ENCODE measurements at places on chromosomes 7 and 10.

DNA sequence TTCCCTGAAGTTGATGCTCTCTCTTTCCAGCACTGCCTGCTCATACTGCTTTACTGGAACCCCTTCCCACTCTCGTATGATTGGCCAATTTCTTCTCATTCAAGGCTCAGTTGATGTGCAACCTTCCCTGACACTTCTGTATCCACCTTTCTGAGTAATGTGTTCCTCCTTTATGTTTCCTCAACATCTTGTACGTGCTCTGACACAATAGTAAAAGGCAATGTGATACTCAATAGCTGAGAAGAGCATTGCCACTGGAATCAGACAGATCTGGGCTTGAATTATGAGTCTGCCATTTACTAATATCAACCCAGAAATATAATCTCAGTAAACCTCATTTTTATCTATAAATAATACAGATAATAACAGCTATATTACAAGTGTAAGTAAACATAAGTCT lies 34.7 kb downstream of the ARL4A start:
- no peak for DNase-seq

- no peak for DNase-seq
Measured at GRCh38 chr7:121847041-121847440, 25.9 kb upstream of the PTPRZ1 start.

DNA sequence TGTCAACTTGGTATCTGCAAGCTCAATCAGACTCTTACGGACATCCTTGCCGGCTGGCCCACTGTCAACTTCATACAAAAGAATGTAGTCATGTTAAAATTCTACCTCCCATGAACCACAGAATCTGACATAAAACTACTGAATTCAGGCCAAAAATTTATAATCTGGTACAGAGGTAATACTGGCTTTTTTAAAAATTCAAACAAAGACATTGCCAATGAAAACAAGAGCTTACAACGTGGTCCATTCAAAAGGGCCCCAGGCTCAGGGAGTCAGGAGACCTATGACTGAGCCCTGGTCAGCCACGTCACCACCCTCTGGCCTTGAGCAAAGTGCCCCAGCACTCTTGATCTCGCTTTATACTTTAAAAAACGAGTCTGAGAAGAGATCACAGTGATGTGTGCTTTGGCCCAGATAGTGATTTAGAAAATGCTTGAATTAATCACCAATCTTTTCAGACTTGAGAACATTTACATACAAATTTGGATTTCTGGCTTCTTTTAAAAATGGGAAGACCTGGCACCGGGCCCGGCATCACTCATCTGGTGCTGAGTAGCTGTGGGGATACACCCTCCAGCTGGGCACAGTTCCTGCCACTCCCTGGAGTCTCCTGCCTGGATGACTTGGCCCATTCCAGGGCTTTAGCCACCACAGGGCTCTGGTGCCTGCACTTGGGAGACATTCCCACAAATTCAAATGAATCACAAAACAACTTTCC lies 94.1 kb downstream of the PIP4K2A start:
- no peak for DNase-seq

- DNase-seq: no peak
Measured at GRCh38 chr10:115056186-115056585, 37.0 kb upstream of the ATRNL1 start.

DNA sequence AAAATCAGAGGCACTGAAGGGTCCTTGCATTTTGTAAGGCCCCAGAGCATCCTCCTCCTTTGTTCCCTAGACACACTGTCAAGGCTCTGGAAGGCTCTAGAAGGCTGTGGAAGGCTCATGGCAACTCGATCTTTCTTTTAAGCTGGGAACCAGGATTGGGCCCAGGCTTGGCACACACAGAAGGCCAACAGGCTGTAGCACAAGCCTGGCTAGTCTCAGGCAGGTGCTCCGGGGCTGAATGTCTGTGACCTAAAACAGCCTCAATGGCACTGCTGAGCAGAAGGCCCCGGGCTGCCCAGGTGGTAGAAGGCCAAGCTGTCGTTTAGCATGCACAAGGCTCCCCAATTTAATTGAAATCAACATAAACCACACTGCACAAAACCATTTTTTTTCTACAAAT lies 55.7 kb downstream of the PRKAG2 start:
- DNase-seq: no peak

DNA sequence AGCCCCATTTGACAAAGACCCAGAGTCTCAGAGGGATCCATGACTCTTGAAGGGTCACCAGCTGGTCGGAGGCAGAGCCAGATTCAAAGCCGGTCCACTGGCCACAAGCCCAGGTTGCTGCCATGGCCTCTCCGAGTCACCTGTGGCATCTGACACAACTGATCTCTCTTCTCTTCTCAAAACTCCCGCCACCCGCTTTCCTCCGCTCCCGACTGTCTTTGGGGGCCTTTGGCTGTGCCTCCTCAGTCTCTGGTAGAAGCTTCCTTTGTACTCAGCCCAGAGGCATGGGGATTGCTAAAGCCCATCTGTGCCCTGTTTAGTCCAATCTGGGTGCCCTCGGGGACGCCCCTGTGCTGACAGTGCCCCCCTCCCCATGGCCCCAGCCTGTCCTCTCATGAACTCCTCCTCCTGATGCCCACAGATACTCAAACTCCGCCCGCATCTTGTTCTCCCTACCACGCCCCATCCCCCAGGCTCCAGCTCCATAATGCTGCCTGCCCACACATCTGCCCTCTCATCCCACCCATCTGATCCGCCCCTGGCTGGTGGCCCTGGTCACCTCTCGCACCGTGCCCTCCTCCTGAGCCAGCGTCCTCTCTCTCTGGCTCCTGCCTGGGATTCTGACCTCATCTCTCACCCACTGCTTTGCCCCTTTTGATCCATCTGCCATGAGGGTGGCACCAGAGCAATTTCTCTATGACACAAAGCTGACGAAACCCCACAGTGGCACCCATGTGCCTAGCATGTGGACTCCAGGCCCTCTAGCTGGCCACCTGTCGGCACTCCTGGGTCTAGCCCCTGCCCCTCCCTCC lies 150.6 kb downstream of the SLIT1 start:
- no peak for DNase-seq

GRCh38 chr10:7168414-7168813 lies 242.4 kb downstream of the SFMBT2 start:
- no peak for DNase-seq

GRCh38 chr10:129293991-129294700 lies 172.9 kb upstream of the MGMT start:
- no peak for DNase-seq

DNA sequence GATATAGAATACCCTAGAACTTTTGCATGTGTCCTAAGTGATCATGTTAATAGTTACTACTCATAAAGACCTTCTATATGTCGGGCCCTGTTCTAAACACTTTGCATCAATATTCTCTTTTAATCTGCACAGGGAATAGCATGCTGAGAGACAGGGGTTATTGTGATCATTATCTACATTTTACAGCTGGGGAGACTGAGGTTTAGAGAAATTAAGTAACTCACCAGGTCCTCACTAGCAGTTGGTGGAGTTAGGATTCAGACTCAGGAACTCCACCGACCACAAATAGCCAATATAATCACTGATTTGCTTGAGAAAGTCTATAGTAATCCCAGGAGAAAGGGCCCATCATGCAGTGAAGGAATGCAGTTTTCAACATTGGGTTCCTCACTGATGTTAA lies 111.2 kb upstream of the ADO start:
- DNase-seq: no peak

- DNase-seq: peak; percentile 35
Measured at GRCh38 chr10:7672341-7673134, 5.8 kb upstream of the ITIH5 start.

DNA sequence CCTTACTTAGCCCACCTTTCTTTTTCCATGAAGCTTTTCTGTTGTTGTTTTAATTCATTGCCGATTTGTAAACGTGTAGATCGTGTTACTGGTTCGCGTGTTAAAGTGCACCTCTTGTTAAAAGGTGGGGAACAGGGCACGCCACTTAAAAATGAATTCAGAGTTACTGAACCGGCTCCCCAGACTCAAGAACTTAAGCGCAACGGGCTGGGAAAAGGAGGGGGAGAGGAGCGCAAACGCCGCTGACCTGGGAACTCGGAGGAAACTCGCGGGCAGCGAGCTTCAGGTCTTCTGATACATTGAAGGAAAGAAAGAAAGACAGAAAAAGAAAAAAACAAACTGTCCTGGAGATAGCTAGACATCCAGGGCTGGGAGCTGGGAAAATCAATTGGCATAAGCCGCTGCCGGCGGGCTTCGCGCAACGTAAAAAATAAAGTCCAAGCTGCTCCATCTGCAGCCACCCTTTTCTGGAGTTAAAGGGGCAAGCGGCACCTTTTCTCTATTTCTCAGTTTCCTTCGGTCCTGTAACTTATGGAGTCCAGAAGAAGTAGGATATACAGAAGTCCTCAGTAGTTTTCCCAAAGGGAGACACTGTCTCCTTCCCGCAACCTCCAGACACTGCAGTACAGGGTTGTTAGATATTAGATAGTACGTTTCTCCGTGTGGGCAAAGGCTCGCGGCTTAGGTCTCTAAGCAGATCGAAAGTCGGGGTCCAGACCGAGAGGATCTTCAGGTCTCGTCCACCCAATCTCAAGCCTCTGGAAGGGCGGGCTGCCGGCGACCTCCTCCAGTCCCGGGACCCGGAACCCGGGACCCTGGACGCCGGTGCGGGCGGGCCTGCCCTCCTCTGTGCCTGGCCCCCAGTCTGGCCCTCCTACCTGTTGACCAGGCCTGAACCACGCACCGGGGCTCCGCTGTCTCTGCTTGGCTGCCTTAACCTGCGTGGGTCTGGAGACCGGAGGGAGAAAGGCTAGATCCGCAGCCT lies 1.8 kb upstream of the DLX6 start:
- no peak for DNase-seq

GRCh38 chr10:114437473-114438292 lies 33.4 kb upstream of the AFAP1L2 start:
- no peak for DNase-seq

GRCh38 chr10:63430999-63431356 lies 34.8 kb downstream of the JMJD1C start:
- DNase-seq: no peak

- no peak for DNase-seq
Measured at GRCh38 chr7:140048989-140049338, 13.8 kb downstream of the PARP12 start.

Measured in hindlimb muscle (tissue), 1 donor.